Psoas muscle (tissue), 8 donors: ENCODE measurements at places on chromosomes 1 and 21. TPM values are rescaled to one million over a fixed set of nuclear protein-coding genes. Genes with fewer than 3 reads are reported as not detected.

The TMEM52 gene
- polyA plus RNA-seq = 114 TPM

The MEX3A gene
- 0.42 TPM for polyA plus RNA-seq

The LHX8 gene
- not detected for polyA plus RNA-seq

The RNU1-2 gene
- not detected for polyA plus RNA-seq

The PRKAA2 gene
- polyA plus RNA-seq = 12.6 TPM

The RUNX3 gene
- 0.18 TPM for polyA plus RNA-seq

The TFF2 gene
- polyA plus RNA-seq = not detected

The OSCP1 gene
- polyA plus RNA-seq = 2.5 TPM

The RHBG gene
- not detected for polyA plus RNA-seq

DNA sequence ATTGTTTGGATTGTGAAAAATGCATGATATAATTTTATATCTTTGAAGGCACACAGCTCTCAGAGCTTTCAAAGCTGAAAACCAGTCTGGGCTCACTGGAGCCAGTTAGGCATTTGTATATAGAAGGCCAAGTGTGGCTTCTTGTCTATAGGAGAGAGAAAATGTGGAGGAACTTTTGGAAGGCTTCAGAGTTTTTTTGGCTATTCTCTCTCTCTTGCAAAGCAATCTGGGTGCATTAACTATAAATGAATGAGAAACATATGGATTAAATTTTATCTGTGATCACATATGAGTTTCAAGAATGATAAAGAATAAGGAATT lies 216.7 kb upstream of the HOOK1 start:
- no peak for DNase-seq

- DNase-seq = no peak
Observed at GRCh38 chr1:24263211-24263610, 55.9 kb upstream of the GRHL3 start.

GRCh38 chr1:217896490-217896889 lies 265.3 kb downstream of the SPATA17 start:
- no peak for DNase-seq

- DNase-seq = no peak
Observed at GRCh38 chr1:226958300-226958699, 18.2 kb downstream of the COQ8A start.

- no peak for DNase-seq
Observed at GRCh38 chr1:108645564-108646184, 15.2 kb downstream of the HENMT1 start.

GRCh38 chr1:159000625-159001024 lies 9.1 kb upstream of the IFI16 start:
- peak; percentile 85 for DNase-seq

GRCh38 chr1:160637821-160638539 lies 8.9 kb downstream of the SLAMF1 start:
- DNase-seq = no peak

GRCh38 chr1:62295921-62296491 lies 23.2 kb downstream of the KANK4 start:
- no peak for DNase-seq

- no peak for DNase-seq
Observed at GRCh38 chr1:195933835-195934234, 674.4 kb downstream of the KCNT2 start.
